Tongue (tissue), 3 donors: ENCODE measurements at places on chromosomes 6 and 20. TPM values are rescaled to one million over a fixed set of nuclear protein-coding genes. Genes with fewer than 3 reads are reported as not detected.
A peak's percentile ranks its signal among the peaks of the same experiment; 100 is the strongest.

The TTLL9 gene
- 1.0 TPM for total RNA-seq

GRCh38 chr20:46512943-46513844, at the start of gene ZNF334:
ZNF334 (minus strand) TSS chr20:46513559; CDS start chr20:46512102, 1,457 bp downstream.
- peak; percentile 91 for DNase-seq

The RBM24 gene
- total RNA-seq, result 201 TPM

DNA sequence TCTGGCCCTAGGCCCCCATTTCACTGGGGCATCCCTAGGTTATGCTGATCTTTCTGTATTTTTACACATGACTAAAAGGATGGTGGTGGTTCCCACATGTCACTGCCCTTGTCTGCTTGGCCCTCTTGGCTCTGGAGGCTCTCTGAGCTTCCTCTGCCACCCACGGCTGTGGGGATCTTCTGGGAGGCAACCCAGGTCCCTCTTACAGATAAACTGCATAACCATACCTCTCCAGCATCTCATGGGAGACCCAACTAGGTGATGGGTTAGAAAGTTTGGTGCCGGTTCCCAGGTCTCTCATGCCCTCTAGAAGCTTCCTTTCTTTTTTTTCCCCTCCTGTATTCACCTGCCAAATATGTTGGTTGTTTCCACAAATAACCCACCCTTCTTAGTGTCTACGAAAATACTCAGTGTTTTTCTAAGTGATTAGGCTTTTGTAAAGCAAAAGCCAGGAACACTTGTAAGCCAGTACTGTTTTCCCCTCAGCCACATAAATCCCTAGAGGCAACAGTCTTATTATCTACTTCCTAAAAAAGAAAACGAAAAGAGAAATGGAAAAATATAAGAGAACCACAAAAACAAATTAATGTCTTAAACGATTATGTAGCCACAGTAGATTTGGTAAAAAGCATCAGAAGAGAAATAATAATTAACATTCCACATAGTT, 71.7 kb upstream of the SMLR1 start:
- DNase-seq, result no peak

The TPX2 gene
- total RNA-seq, result 19.6 TPM

The EEF1A2 gene
- 858 TPM for total RNA-seq

GRCh38 chr6:98777762-98778161, 56.6 kb upstream of the POU3F2 start:
- DNase-seq, result no peak

GRCh38 chr6:48775157-48775556, 664.2 kb upstream of the PTCHD4 start:
- no peak for DNase-seq

GRCh38 chr6:106155219-106155830, 69.2 kb downstream of the PRDM1 start:
- no peak for DNase-seq

The POU3F2 gene
- 0.41 TPM for total RNA-seq

GRCh38 chr6:45326698-45327417, 1.3 kb upstream of the RUNX2 start:
- DNase-seq, result no peak

DNA sequence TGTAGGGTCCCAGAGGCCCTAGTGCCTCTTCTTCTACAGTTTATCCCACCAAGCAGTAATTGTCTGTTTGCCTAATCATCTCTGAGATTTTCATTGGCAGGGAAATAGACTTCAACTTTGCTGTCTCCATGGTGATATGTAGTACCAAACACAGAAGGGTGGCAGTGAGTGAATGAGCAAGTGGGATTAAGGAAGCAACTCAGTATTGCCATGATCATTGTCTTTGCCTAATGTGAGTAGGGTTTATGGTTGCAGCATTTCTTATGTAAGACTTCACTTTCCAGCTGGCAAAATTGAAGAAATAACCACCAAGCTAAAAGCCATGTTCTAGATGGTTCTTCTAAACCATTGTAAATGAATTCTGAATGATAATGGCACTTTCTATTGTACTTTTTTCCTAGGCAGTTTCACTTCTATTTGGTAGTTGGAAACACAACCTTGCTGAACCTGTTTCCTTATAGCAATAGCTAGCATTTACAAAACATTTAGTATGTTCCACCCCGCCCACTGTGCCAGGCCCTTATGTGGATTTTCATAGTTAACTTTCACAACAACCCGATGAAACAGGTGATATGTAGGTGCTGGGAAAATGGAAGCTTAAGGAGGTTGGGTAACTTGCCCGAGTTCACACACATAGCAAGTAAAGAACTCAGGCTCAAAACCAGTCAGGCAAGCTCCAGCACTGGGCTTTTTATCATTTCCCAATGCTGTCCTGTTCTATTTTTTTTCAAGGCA, 32.0 kb downstream of the ZC2HC1B start:
- DNase-seq, result peak; percentile 61

DNA sequence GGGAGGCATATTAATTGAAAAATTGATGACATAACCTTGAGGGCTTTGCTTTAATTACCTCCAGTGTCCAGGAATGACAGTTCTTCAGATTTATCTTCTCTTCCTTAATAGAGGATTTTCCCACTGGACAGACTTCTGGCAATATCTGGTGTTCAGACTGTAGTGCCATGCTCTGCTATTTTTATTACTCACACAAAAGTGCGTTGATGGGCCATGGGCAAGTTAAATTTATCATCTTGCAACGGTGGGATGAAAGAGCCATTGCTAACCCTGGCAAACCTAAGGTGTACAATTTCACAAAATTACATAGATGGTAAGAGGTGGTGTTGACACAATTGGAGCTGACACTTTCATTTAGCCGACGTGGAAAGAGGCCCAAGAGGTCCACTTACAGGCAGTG, 253.7 kb upstream of the PLCB4 start:
- DNase-seq, result no peak

DNA sequence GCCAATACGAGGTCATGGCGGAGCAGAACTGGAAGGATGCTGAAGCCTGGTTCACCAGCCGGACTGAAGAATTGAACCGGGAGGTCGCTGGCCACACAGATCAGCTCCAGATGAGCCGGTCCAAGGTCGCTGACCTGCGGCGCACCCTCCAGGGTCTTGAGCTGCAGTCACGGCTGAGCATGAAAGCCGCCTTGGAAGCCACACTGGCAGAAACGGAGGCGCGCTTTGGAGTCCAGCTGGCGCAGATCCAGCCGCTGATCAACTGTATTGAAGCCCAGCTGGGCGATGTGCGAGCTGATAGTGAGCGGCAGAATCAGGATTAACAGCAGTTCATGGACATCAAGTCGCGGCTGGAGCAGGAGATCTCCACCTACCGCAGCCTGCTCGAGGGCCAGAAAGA, 296.9 kb downstream of the OGFRL1 start:
- no peak for DNase-seq

GRCh38 chr6:20708367-20709124, 174.3 kb downstream of the CDKAL1 start:
- DNase-seq, result no peak

DNA sequence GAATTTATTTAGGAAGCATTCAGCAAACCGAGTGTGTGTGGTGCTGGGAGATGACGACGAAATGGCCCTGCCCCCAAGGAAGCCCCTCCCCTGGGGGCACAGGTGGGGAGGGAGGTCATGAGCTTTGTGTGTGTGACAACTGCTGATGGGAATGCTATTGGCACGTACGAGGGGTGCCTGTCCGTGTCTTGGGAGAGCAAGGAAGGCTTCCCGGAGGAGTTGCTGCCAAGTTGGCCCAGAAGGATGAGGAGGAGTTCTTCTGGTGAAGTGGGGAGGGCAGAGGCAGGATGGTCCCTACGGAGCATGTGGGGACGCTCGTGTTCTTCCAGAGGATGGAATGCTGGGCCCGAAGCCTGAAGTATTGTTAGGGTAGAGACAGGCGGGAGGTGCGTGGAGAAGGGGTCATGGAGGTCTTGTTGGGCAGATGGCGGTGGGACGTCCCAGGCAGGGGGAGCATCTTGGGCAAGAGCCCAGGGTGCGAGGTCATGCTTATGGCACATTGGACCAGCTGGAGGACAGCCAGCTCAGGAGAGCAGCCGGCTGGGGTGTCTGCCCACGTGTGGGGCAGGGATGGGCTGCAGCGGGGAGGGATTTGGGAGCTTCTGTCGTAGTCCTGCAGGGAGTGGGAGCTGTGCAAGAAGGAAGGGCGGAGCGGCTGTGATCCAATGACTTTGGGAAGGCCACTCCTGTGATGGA, 46.1 kb downstream of the SYNJ2 start:
- DNase-seq, result no peak

- DNase-seq, result no peak
Observed at GRCh38 chr20:53907968-53908751, 162.2 kb downstream of the BCAS1 start.

DNA sequence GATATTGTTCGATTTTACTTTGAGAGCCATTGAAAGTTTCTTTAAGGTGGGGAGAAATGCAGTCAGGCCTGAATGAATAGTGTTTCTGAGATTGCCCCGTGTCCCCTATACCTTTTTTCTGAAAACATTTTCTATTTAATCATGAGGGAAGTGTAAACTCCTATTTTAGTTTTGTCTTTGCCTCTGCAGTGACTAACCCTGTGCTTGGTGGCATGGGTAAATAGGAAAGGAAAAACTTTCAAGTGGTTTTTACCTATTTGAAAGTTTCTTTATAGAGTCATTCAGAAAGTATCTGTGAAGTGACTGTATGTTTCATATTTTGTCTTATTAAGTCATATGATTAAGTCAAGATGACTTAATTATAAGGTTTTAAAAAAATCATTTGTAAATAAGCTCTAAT, 14.5 kb downstream of the SNRNP48 start:
- DNase-seq, result no peak

DNA sequence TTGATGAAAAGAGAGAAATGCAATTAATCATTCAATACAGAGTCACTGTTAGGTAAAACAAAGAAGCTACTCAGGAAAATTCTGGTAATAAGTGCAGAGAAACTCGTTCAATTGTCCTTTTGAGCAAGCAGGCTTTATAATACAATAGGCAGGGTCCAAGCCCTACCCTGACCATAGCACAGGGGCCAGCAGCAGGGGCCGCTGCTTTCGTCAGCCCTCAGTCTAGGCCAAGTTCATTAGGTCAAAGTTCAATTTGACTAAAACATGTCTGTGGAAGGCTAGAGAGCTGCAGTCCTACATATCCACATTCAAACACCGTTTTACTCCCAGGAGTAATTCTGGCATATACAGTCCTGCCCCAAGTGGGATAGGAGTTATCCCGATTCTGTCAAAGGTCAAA, 94.6 kb downstream of the BCAS1 start:
- DNase-seq, result no peak

The CYP21A2 gene
- 1.0 TPM for total RNA-seq

The RAMACL gene
- total RNA-seq, result 3.4 TPM
